Stimulated activated CD8-positive, alpha-beta memory T cell treated with anti-CD3 and anti-CD28 coated beads, Interleukin-15, amount 100 ng/mL, for 24 hours (primary cell): ENCODE measurements at places on chromosomes 2 and 18.

DNA sequence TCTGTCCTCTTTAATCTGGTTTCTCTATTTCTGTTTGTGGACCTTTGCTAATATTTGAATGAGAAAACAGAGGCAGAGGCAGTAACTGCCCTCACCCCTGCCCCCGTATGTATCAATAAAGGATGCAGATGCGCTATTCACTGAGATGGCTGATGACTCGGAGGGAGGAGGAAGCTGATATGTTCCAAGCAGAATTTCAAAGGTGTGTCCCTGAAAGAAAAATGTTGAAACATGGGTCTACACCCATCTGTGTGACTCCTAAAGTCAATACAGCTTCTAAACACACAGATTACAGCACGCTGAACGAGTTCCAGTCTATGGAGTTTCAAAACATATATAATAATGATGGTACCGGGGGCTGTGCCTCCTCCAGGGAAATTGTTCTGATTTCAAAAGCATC is 38.8 kb downstream of the EPHA4 start:
- no peak for DNase-seq

- DNase-seq = no peak
These were observed 2.2 kb upstream of the SERTAD2 start for GRCh38 chr2:64655873-64656272.

DNA sequence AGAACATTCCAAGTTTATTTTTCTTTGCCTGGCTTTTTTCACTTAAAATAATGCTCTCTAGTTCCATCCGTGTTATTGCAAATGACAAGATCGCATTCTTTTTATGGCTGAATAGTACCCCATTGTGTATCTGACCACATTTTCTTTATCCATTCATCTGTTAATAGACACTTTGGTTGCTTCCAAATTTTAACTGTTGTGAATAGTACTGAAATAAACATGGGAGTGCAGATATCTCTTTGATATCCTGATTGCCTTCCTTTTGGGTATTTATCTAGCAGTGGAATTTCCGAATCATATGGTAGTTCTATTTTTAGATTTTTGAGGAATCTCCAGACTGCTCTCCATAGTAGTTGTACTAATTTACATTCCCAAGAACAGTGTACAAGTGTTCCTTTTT is 230.5 kb downstream of the FIGN start:
- DNase-seq = no peak

DNA sequence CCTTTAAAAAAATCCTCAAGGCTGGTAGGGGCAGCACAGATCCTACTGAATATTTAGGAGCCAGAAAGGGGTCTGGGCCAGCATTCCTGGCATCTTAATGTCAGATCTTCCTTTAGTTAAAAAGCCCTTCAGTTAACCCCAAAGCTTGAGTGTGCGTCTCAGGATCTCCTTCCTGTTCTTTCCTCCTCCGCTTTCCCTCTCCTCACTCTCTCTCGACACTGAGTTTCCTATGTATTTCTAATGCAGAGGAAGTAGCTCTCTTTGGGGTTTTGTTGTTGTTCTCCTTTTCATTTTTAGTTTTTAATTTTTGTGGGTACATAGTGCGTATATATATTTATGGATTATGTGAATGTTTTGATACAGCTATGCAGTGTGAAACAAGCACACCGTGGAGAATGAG is 109.9 kb upstream of the COPS8 start:
- DNase-seq = no peak

GRCh38 chr18:63970809-63971205 is 926 bp downstream of the SERPINB8 start:
- DNase-seq = no peak

DNA sequence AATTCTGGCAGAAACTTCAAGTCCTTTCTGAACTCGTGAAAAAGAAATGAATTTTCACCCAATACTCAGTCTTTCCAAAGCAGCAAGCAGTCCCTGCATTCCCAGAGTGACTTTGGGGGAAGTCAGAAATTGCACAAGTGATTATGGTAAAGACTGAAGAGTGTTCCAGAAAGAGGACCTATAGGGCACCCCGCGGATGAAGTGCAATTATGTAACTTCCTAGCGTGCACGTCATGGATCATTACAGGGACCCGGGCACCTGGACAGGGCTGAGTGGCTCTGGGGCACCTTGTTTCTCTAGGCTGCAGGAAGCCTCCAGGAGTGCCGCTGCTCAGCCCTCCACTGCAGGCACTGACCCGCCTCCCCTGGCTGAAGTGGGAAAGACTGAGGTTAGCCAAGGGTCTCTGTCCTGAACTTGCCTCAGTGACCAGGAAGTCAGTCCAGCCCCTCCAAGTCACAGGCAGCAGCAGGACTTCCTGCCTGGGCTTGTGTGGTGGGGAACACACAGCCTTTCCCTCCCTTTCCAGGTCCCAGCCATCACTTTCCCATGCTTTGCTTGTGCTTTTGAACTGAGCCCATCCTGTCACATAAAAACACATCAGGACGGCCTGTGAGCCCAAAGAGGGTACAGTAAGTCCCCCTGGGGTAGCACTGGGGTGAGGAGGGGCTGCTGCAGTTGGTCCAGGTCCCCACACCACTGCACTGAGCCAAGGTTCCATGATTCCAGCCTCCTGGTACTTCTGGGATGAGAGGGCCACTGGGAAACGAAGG is 19.8 kb downstream of the TMEM185B start:
- DNase-seq = no peak

DNA sequence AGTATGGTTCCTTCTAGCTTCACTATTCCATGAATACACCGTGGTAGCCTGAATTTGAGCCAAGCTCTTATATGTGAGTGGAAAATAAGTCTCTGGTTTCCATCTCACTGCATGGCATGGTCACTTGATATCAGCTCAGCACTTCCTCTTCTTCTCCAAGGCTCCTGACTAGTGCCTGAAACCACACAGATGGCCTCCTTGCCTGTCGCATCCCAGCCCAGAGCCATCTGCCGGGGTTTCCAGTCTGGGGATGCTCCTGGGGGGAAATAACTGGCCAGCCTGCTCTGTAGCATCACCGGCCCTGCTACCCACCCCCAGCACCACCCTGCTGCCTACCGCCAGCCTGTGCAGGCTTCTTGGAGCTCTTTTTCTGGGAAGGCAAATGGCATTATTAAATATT is 7.7 kb upstream of the MARCHF4 start:
- DNase-seq = no peak

DNA sequence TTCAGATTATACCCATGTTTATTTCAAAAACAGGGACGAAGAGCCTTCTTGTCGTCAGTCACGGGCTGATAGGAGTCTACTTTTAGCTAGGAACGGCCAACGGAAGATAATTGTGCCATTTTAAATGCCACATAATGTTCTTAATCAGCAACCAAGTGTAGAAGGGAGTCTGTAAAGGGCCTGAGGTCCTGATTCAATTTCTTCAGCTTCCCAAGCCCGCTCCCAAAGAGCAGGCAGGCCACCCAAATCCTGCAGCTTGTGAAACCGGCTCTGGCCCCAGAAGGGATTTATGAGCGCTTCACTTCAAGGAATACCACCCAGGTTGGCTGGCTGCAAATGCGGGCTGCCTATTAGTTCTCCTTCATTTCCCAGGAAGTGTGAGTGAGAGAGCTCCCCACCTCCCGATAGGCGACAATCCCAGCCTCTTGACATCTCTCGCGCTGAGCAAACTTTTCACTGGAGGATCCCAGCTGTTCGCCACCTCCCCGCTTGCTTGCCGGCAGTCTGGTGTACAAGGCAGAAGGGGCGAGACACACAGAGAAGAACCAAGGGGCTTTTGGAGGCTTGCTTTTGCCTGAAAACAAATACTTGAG is 272.9 kb downstream of the CDH20 start:
- DNase-seq = no peak

- no peak for DNase-seq
These were observed 171.2 kb upstream of the NCK2 start for GRCh38 chr2:105573490-105573889.

- DNase-seq = no peak
These were observed 191.6 kb downstream of the BABAM2 start for GRCh38 chr2:28082131-28082530.

DNA sequence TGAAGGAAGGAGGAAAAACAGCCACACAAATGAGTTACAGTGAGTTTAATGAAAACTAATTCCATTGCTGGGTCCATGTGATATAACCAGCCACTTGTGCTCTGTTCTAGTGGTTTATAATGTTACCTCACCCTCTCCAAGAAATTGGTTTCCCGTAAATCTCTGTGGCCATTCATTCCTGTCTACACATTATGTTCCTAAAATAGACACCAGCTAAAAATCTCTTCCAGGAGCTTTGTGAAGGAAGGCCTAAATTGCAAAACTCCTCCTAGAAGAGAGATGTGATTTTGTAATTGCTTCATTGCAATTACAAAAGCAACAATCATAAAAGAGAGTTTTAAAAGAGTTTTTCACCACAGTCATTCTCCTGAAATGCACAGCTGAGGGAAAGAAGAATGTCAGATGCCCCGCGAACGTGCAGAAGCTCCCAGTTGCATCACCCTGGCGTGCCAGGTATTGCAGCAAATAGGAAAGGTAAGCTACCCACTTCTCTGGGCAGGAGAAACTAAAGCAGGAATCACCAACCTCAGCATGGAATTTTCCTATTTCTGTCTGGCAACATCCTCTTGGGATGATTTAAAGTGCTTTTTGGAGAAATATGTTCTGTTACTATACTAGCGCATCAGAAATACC is 1.7 kb downstream of the SCN1A start:
- DNase-seq = no peak

GRCh38 chr2:229955663-229956062 is 33.4 kb downstream of the FBXO36 start:
- no peak for DNase-seq

GRCh38 chr2:36733215-36733614 is 36.7 kb downstream of the VIT start:
- no peak for DNase-seq

DNA sequence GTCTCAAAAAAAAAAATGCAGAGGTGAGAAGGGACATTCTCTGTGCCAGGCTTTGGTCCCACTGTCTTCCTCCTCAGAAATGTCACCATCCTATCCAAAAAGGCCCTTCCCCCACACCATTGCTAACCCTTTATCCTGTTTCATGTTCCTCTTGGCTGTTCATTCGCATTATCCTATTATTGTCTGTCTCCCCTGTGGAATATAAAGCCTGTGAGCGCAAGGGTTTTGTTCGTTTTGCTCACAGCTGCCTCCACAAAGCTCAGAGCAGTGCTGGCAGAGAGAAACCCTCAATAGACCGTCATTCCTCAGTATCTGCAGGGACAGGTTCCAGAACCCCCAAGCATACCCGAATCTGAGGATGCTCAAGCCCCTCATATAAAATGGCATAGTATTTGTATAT is 91.8 kb downstream of the LOXHD1 start:
- DNase-seq = no peak

- DNase-seq = no peak
These were observed 53.2 kb downstream of the PROC start for GRCh38 chr2:127471286-127471988.

- DNase-seq = no peak
These were observed 29.7 kb upstream of the ALLC start for GRCh38 chr2:3628241-3628679.

DNA sequence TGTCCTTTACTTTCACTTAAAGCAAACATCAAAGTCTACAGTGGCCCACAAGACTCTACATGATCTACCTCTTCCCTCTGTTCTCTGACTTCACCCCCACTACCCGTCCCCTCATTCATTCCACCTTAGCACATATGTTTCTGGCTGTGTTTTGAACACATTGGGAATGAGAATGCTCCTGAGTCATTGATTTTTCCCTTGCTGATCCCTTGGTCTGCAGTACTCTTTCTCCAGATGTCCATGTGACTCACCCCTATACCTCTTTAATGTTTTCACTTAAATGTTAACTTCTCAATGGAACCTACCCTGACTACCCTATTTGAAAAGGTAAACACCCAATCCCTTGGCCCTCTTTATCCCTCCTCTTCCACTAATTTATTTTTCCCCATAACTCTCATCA is 30.7 kb upstream of the FRZB start:
- no peak for DNase-seq

DNA sequence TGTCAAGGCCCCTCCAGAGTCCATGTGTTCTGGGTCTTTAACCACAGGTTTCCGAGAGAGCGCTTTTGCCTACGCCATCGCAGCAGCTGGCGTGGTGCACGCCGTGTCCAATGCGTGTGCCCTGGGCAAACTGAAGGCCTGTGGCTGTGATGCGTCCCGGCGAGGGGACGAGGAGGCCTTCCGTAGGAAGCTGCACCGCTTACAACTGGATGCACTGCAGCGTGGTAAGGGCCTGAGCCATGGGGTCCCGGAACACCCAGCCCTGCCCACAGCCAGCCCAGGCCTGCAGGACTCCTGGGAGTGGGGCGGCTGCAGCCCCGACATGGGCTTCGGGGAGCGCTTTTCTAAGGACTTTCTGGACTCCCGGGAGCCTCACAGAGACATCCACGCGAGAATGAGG is 9.3 kb downstream of the WNT10A start:
- no peak for DNase-seq

DNA sequence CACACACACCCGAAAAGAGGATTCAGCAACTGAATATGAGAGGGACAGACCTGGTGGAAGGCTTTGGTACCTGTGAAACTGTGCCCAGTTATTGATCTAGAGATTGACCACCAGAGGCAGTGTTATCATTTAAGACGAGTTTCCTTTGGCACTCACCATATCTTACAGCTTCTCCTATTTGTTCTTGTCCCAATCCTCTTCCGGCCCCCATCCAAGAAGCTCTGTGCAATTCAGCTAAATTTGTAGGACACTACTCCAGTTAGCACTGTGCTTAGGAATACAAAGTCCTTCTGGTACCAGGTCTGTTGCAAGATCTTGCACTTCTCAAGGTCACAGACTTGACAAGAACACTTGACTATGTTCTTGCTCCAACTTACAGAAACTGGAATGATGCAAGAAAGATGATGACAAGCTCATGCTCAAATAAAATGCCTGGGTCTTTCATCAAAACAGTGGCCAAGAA is 177.7 kb downstream of the TMEM247 start:
- DNase-seq = no peak

GRCh38 chr2:169525434-169525833 is 15.9 kb downstream of the KLHL41 start:
- DNase-seq = no peak

GRCh38 chr18:79405781-79406575 is 10.2 kb downstream of the NFATC1 start:
- no peak for DNase-seq

DNA sequence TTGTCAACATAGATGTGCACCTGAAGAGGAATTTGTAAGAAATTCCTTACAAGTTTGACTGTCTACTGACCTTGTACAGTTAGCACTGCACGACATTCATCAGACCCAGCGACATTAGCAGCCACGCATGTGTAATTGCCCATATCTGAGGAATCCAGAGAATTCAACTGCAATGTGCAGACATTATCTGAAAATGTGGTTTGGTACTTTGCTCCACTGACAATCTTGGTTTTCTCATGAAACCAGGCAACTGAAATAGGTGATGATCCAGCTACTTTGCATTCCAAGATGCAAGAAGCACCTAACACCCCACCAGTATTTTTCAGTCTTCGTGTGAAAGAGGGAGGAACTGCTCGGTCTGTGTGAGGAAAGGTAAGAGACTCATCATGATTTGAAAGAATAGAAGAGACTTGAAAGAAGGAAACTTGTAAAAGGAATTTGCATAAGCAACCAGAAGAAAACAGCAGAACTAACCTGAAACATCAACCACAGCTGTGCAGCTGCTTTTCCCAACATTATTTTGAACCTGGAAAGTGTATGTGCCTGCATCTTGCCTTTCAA is 83.4 kb downstream of the TTN start:
- DNase-seq = no peak

- no peak for DNase-seq
These were observed 91.8 kb upstream of the CHST9 start for GRCh38 chr18:27276886-27277285.
